ENCODE measurements at places on chromosomes 7 and 10.

GRCh38 chr10:34049887-34050286 is 715.4 kb upstream of the NRP1 start:
- no peak for DNase-seq

GRCh38 chr10:102919246-102919959 is 1.3 kb downstream of the CNNM2 start:
- DNase-seq = no peak

DNA sequence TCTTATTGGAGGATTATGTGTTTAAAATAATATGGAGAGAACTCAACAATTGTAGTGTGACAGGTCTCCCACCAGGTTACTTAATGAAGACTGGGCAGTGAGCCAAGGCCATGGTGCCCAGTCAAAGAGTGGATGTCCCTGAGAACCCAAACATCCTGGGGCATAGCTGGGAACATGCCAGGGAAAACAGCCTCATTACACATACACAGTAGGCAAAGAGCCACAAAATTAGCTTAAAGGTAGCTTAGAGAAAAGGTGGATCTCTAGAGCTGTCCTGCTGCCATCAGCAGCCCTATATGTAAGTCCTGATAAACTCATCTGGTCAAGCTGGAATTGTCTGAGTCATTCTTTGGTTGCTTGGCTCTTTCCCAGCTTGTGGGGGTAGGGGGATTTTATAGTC is 287.8 kb downstream of the PHF14 start:
- no peak for DNase-seq

DNA sequence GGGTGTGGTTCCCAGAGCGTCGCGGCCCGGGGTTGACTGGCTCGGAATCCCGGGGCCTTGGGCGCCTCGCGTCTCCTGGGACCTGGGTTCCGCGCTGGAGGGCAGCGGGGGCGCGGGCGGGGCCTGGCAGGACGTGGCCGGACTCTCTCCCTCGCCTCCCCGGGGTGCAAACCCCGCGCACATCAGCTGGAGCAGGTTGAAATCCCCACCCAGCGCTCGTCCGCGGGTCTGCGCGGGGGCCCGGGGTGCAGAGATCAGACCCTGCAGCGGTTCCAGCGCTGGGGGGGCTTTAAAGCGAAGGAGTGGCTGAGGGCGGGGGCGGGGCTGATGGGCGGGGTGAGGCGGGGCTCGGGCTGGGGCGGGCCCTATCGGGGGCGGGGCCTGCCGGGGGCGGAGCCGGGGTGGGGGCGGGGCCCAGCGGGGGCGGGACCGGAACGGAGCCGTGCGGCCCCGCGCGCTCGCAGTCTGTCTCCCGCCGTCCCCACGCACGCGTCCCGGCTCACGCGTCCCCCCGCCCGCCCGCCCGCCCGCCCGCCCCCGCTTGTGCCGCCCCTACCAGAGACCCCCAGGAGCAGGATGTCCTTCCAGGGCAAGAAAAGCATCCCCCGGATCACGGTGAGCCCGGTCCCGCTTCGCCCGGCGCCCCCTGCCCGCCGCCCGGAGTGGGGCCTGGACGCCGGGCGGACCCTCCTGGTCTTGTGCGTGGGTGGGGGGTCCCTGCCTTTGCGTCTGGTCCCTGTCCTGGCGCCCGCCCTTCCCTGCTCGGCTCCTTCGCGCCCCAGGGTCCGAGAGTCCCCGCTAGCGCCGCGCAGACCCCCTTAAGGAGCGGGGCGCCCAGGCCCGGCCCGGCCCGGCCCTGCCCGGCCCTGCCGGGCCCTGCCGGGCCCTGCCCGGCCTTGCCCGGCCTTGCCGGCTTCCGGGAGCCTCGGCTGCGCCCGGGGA is at the start of gene DPYSL4:
Gene DPYSL4 (plus strand): TSS at position 461 of the 942 bp plus-strand sequence. CDS start 116 bp downstream, at position 577.
- no peak for DNase-seq

DNA sequence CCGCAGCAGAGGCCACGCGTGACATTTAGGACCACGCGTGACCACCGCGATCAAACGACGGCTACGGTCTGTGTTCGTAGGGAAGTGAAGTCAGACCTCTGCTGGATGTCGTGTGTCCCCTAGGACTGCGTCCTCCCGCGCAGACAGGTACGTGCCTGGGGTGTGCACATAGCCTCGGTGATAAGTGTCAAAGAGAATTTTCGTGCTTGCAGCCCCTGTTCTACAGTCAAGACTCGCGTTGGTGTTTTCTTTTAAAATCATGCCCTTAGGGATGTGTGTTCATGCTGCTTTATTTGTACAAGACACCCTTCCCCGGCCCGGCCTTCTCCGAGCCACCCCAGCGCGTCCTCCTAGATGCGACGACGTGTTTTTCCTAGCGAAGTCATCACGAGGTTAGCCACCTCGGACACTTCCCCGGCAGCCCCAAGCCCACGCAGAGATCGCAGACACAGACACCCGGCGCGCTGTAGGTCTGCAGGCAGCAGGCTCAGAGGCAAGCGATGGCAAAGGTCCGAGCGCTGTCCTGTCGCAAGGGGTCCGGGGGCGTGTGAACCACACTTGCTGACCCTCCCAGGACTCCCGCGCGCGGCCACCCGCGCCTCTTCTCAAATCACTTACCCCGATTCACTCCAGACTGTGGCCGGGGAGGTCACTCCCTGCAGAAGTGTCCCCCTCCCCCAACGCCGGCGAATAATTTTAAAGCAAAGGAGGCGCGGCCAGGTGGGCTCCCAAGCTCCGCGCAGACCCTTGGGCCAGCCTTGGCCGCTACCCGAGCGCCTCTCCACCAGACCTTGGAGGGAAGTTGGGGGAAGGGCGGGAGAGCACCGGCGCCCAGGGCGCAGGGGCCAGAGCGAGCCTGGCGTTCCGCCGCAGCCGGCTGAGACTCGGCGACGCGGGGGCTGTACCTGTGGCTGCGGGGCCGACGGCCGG is 552 bp downstream of the MKX start:
- no peak for DNase-seq

DNA sequence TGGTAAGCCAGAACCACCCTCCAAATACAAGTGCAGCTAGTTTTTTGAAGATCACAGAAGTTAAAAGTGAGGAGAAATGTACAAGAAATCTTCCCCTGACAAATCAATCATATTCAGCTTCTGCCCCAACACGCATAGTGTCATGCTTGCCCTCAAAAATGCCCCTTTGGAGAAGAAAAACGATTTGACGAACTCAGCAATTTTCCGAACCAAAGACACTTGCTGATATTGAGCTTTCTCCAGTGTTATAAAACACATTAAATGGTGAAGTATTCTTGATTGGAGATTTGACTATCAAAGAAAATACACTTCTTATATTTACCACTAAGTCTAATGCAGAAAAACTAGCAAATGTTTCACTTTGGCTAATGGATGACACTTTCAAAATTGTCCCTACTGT is 195.5 kb downstream of the ETV1 start:
- no peak for DNase-seq

DNA sequence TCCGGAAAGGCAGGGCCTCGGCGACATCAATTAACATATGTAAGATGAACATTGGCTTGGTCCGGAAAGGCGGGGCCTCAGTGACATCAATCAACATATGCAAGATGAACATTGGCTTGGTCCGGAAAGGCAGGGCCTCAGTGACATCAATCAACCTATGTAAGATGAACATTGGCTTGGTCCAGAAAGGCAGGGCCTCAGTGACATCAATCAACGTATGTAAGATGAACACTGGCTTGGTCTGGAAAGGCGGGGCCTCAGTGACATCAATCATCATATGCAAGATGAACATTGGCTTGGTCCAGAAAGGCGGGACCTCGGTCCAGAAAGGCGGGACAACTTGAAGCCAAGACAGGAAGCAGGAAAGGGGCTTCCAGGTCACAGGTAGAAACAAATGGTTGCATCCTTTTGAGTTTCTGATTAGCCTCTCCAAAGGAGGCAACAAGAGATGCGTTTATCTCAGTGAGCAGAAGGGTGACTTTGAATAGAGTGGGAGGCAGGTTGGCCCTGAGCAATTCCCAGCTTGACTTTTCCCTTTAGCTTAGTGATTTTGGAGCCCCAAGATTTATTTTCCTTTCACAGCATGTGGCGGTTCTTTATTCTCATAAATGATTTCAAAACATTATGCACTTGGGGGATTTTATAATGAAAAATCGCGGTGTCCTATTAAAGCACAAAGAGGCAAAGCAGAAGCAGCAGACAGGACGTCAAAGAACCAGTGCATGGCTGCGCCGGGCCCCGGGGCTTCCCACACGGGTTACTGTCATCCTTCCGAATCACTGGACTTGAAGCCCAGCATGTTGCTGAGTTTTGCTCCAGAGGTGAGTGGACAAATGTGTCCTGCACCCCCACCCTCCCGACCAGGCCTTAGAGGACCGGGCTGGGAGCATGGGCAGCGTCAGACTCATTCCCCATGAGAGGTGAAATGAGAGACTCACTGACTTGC is 43.1 kb upstream of the EN2 start:
- no peak for DNase-seq

- DNase-seq = no peak
Measured at GRCh38 chr7:139651308-139651707, 126.5 kb downstream of the HIPK2 start.

DNA sequence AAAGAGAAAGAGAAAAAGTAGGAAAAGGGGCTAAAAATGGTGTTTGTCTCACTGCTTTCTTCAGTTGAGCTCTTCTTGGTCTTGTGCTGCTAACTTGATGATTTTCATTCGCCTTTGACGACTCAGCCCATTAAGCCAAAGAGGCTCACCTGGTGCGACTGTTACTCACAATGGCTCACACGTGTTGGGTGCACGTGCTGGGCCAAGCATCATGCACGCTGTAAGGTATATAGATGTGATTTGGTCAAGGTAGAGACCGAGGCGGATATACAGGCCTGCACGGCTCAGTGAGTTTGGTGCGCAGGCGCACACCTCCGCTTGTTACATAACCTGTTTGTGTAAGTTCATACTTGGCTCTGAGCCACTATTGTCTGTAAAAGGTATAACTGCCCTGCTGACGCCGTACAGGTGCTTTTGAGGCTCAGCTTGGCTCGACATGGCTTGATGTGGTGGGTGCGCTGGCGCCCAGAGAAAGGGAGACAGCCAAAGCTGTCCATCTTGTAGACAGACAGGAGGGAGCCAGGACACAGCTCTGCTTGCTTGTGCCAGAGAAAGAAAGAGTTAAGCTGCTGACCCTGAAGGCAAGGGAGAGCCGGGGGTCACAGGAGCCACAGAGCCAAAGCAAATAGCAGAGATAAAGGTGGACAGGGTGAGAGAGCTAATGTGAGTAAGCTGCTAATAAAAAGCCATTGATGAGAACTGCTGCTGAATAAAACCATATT is 33.6 kb downstream of the ANKRD16 start:
- no peak for DNase-seq

- DNase-seq = no peak
Measured at GRCh38 chr10:2576892-2577291, 490.5 kb upstream of the PFKP start.

- DNase-seq = no peak
Measured at GRCh38 chr7:135726276-135726788, 1.7 kb downstream of the SLC13A4 start.

GRCh38 chr10:91103384-91104192 is 116.9 kb upstream of the PCGF5 start:
- no peak for DNase-seq

GRCh38 chr10:63917363-63917762 is 396.2 kb downstream of the REEP3 start:
- no peak for DNase-seq

DNA sequence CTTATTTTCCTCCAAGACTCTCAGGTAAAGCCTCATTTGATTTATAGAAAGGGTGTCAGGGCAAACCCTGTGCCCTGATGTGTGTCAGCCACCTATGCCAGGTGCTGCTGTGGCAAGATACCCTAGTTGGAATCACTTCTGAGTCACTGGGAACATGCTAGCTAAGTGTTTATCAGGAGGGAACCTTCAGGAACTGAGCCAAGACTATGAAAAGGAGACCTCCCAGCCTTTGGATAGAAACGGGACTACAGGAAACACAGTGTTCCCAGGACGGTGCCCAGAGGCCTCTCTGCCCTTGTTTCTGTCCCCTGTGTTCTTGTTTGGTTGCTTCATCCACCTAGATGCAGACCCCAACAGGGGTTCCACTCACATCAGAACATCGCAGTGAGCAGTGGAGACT is 28.5 kb downstream of the CNNM1 start:
- DNase-seq = no peak

DNA sequence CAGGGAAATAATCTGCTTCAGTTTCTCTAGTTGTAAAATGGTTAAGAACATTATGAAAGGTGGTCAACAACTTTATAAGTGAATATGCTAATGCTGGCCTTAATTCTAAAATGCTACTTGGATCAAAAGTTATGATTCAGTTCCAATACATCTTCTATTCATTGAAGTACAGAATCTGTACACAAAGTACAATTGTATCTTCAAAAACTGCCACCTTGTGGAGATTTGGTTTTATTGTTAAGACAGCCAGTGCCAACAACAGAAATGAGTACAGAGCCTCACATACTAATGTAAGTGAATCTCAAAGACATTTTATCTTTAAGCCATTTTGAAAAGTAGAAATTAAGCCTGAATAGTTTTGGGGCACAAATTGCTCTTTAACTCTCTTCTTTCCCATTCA is 194.0 kb downstream of the CFTR start:
- no peak for DNase-seq

DNA sequence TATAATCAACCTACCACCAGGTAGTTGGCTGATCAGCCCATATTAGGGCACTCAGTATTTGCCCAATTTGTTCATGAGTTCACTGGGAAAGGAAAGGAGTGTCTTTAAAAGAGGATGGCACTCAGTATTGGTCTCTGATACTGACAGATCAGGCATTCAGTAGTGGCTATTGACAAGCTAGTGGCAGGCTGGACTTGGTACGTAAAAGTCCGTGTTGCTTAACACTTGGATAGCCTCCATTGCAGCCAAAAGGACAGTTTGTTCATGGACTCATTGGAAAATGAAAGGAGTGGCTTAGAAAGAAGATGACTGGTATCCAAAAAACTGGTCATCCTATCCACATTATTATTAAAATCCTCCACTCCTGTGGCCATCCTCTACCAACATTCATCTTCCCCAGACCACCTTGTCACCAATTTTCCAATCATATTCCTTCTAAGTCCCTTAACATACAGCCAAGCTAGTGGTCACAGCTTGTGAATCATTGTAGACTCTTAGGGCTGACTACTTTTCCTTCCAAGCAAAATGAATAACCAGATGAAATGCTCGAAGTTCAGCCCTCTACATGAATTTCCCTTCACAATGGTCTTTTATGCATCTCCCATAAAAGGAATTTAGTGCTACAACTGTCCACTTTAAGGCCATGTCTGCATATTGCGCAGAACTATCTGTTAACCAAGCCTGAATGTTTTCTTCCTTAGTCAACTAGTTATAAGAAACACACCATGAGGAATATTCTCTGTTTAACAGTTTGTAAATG is 78.6 kb upstream of the MAGI2 start:
- no peak for DNase-seq

GRCh38 chr10:35644050-35644950 is 2.2 kb upstream of the FZD8 start:
- DNase-seq = no peak

DNA sequence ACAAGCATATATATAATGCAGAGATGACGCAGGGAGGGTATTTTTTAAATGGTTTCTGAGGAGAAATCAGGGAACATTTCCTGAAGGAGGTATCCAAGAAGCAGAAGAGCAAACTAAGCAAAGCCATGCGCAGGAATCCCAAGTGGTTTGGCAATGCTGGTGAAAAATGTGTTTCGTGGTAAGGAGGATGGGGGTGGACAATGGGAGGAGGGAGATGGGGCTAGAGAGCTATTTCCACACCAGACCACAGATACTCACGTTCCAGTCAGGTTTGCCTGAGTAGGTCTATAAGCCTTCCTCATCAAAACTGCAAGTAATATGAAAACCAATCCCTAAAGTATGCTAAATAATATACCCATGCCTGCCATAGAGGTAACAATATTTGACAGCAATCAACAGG is 223.7 kb upstream of the MKLN1 start:
- no peak for DNase-seq

Measured in activated T-helper 1 cell treated with anti-CD3 and anti-CD28 coated beads, Interleukin-2, amount 50 U/mL, for 16 hours (primary cell).